Hepatic stellate cell (primary cell): ENCODE measurements at places on chromosomes 7 and 10.

- DNase-seq, result peak; percentile 47
Measured at GRCh38 chr10:34815185-34816084, at the start of gene PARD3. PARD3 (minus strand) TSS chr10:34815296; CDS start chr10:34814995, 301 bp downstream.

GRCh38 chr10:15379078-15379477 is 8.0 kb upstream of the FAM171A1 start:
- DNase-seq, result no peak

- no peak for DNase-seq
Measured at GRCh38 chr10:59870152-59870551, 36.2 kb downstream of the CCDC6 start.

- no peak for DNase-seq
Measured at GRCh38 chr7:144513334-144513733, 109.8 kb upstream of the NOBOX start.

GRCh38 chr10:16242859-16243613 is 193.8 kb upstream of the PTER start:
- no peak for DNase-seq

DNA sequence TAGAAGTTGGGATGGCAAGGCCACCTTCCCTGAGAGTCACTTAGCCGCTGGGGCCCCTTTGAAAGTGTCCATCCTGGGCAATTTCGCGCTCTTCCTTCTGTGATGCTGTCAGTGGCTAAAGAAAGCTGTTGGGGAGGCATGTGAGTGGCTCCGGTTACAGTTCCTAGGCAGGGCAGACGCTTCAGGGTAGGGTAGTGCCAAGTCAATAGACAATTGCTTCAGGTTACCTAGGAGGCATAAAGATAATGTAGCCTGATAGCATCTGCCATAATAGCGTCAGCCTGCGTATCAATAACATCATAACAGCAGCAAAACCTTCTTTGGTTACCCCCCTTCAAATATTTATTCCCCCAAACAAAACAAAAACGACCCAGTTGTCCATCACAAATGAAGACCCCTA is at the start of gene FAM107B:
FAM107B (minus strand) TSS at position 101 of the 400 bp plus-strand sequence. CDS start 234 bp downstream, outside the sequence.
- DNase-seq, result no peak

DNA sequence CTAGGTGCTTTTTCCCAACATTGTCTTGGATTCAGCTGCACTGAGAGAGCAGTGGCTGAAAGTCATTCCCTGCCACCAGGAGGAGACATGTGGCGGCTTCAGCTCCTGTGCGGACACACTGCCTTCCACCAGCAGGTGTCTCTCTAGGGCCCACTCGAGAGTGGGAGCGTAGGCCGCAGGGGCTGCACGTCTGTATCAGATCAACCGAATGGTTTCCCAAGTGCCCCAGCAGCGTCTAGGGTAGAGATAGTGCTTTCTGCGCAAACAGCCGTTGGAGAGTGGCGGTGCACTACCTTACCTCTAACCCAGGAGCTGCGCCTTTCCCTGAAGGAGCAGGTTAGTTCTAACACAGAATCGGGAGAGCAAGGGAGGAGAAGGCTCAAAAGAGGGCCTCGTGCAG is 31.7 kb downstream of the PAPOLB start:
- peak; percentile 47 for DNase-seq

GRCh38 chr10:132234860-132235259 is 48.1 kb downstream of the DPYSL4 start:
- DNase-seq, result no peak

- no peak for DNase-seq
Measured at GRCh38 chr10:38070501-38070900, 23.6 kb upstream of the ZNF37A start.

GRCh38 chr10:57692255-57692980 is 575.3 kb downstream of the IPMK start:
- peak; percentile 3 for DNase-seq

DNA sequence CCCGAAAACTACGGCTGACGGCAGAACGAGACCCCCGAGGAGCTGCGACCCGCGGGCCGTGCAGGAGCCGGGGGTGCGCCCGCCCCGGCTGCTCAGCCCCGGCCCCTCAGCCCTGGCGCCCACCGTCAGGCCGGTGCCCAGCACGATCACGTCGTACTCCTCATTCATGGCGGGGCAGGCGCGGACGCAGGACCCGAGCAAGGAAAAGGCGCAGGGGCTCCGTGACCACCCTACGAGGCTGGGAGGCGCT is 218 bp downstream of the GDI2 start:
- DNase-seq, result no peak

GRCh38 chr7:2738766-2739549 is 51.0 kb downstream of the AMZ1 start:
- no peak for DNase-seq

DNA sequence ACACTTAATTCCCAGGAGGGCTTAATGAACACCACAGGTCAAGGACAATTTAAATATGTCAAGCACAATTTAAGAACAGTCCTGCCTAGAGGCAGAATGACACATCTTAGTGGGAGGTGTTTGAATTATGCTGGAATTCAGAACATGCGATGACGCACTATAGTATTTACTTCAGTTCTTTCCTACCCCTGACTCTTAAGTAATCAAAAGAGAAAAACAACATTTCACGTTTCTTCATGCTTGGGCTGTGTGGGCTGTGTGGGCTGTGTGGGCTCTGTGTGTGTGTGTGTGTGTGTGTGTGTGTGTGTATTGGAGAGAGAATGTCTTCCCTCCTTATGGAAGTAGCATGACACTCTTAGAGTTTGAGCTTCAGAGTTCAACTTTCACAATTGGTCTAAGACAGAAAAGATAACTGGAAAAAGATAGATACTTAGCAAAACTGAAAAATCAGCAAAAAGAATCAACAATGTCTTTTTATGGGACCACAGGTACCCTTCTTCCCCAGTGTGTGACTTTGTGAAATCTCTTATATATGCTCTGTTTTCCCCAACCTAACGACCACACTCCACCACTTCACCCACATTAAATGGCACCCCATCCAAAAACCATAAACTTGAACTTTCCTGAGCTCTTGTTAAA is 33.7 kb upstream of the CABCOCO1 start:
- peak; percentile 26 for DNase-seq

GRCh38 chr10:3606309-3606708 is 178.7 kb downstream of the KLF6 start:
- DNase-seq, result no peak

DNA sequence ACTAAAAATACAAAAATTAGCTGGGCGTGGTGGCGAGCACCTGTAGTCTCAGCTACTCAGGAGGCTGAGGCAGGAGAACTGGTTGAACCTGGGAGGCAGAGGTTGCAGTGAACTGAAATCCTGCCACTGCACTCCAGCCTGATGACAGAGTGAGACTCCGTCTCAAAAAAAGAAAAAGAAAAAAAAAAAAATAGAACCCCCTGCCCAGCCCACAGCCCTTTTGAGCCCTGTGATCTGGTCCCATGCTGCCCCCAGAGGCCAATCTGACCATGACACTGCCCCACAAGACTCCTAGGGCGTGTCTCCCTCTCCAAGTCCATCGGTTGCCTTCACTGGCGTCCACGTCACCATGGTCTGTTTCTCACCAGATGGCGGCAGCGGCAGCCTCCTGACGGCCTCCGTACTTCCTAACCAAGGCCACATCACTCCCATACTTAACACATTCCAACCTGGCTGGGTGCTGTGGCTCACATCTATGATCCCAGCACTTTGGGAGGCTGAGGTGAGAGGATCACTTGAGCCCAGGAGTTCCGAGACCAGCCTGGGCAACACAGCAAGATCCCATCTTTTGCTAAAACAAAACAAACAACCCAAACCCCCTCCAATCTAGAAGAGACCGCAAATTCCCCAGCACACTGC is 18.0 kb downstream of the STX1A start:
- DNase-seq, result peak; percentile 74

DNA sequence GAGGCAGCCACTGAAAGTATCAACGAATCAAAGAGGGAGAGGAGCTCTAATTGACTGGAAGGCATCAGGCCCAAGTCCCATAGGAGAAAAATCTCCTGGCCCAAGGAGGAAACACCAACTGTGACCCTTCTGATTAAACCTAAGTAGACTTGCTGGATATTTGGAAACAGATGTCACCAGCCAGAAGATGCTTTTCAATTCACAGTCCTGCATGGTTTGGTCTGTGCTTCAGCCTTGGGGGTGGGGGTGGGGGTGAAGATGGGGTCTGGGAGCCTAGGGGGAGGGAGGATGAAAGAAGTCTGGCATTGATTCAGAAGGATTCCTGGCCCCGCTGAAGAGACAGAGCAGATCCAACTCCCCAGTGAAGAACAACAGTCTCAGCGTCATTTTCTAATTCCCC is 623.7 kb downstream of the PARD3 start:
- no peak for DNase-seq

DNA sequence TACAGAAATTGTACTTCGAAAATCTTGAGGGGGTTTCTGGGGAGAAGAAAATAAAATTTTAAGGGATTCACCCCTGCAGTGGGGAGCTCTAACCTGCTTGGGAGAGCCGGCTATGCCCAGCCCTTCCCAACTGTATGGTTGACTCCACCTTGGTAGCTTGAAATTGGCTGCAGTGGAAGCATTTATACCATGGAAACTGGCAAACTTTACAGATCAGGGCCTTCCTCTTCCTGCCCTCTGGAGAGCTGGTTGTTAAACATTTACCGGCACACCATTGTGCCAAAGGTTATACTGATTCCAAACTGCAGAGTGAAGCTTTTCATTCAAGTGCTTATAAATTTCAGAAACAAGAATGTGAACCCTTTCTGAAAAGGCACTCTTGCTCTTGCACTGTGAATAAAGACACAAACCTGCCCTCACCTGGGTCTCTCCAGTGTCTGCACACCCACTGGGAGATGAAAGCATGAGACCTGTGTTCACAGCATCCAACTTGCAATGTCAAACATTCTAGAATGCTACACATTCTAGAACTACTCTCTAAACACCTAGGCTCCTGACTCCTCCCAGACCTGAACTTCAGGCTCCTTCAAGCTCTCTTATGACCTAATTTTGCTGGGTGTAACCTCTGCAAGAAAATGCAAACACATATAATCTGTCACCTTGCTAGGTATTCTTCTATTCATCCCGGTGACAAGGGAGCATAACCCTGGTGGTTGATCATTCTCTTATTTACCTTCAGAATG is 44.7 kb downstream of the ABLIM1 start:
- DNase-seq, result no peak

DNA sequence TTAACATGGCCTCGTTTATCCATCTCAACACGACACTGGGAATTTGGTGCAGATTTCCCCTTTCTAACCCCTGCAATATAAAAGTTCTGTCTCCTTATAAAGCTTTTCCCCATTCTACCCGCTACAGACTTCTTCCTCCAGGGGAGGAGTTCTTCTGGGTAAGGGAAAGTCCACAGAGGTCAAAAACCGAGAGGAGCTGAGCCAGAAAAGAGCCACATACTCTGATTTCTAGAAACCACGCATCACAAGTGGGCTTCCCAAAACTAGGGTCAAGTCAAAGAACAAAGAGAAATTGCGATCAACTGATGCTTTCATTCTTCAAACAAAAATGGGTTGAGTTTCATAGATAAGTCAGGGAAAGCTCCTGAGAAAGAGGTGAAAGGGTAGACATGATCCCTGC is 6.8 kb downstream of the IL6 start:
- DNase-seq, result no peak

DNA sequence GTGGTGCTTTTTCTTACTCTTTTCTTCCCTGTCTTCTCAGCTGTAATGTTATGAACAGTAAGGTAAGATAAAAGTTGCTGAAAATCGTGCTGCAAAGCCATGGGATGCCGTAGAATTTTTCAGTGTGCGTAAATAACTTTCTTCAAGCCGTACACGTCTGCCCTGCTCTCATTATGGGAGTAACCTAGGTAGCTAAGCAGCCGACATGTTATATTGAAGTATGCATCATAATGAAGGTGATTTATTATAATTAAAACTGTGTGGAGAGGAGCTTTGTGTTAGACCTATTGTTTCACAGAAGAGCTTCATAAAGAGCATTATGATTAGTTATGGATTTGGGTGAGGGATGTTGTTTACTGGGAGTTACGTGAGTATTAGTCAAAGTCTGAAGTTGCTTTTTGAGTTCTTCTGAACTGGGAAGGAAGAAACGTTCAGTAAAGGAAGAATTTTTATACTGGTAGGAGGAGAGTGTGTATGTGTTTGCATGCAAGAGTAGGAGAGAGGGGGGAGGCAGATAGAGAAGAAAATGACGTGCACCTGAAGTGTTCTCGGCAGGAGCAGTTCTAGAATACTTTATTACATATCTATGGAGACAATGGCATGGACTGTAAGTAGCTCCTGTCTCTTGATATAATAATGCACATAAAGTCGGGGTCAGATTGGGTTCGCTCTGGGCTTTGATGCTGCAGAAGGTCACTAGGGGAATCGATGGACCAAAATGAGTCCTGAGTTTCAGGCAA is 56.3 kb downstream of the POU6F2 start:
- no peak for DNase-seq

GRCh38 chr7:76281006-76281705 is 21.3 kb upstream of the HSPB1 start:
- DNase-seq, result no peak

- DNase-seq, result peak; percentile 28
Measured at GRCh38 chr10:15898046-15898445, 37.7 kb upstream of the MINDY3 start.

DNA sequence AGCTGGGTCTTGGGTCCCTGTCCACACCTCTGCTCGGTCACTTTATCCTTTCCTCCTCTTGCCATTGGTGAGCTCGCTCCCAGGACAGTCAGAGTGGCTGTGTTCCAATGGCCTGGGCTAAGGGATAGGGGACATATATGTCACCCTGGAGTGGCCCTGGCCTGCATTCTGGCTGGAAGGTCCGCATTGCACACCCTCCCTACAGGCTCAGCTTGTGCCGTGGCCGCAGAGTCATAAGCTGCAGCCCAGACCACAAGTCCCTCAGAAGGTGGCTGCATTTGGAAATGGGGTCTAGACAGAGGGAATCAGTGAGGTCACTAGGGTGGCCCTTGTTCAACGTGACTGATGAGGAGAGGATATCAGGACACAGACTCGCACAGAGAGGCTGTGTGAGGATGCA is 363.8 kb upstream of the SHH start:
- no peak for DNase-seq

DNA sequence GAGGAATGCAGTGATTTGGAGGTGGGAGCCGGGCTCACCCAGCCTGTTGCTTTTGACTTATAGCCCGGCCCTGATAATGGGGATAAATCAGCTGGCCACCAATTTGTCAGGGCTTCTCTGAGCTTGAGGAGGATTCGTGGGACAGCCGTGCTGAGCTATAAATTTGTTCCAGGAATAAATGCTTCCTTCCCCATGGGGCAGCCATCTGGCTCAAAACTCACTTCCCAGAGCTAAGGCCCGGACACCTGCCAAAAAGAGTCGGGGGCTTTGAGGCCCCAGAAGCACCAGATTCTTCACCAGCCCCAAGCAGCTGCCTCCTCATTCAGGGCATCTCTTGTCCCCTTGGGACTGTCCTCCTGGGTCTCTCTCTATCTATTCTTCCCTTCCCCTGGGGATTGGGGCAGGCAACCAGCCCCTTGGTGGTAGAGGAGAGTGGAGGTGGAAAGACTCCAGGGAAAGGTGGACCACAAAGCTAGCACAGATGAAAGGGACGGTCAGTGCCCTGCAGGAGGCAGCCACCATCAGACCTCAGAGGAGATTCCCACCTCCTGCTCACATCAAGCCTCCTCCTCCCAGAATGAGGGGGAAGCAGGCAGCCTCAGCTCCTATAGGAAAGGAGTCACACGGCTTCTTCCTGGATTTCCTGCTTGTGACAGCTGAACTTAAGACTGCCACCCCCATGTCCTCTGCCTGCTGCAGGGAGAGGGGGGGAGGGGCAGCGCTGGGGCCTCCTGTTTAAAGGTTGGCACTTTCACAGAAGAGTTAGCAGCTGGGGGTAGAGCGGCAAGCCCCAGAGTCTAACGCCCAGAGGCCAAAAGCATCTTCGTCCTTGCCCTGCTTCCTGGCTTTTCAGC is 44.2 kb upstream of the LRRC4 start:
- no peak for DNase-seq

- no peak for DNase-seq
Measured at GRCh38 chr7:97118306-97118917, 914 bp downstream of the SDHAF3 start.

GRCh38 chr7:1537535-1538412 is 7.3 kb downstream of the MAFK start:
- peak; percentile 97 for DNase-seq
